CD4-positive, alpha-beta T cell treated with Interleukin-6 for 4 hours (primary cell): ENCODE measurements at places on chromosomes 12 and 14.

GRCh38 chr12:100789146-100789545 lies 5.4 kb upstream of the ANO4 start:
- DNase-seq: no peak

GRCh38 chr12:106226884-106227640 lies 20.8 kb downstream of the CKAP4 start:
- DNase-seq: peak; percentile 31

GRCh38 chr14:100445436-100446088 lies 122.4 kb downstream of the SLC25A47 start:
- no peak for DNase-seq

GRCh38 chr14:99788713-99789112 lies 4.5 kb upstream of the EML1 start:
- no peak for DNase-seq

DNA sequence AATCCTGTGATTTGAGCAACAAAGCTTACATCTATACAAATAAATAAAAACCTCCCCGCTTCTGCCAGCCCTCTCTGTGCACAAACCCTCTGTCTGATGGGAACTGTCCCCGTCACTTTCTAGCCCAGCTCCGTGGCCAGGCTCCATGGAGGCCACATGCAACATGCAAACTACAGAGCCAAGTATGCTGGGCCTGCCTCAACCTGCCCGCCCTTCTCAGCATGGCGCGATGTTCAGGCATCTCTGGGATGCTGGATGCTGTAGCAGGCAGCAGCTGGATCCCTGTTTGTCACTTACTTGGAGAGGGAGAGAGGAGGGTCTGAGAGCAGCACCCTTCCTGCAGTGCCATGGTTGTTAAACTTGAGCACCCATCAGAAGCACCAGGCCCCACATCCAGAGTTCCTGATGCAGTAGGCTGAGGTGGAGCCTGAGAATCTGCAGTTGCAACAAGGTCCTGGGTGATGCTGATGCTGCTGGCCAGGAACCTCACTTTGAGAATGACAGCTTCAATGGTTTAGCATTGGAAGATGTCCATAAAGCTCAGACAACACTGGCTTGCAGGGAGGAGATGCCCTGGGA lies 32.4 kb downstream of the CLMN start:
- no peak for DNase-seq

GRCh38 chr12:126768517-126768916 lies 1498.5 kb upstream of the TMEM132C start:
- DNase-seq: no peak

- no peak for DNase-seq
Measured at GRCh38 chr14:57087841-57088240, 180.9 kb downstream of the EXOC5 start.
